ENCODE measurements at places on chromosomes 1 and 21.

GRCh38 chr21:17793246-17794123 is 25.7 kb downstream of the C21orf91 start:
- no peak for DNase-seq

DNA sequence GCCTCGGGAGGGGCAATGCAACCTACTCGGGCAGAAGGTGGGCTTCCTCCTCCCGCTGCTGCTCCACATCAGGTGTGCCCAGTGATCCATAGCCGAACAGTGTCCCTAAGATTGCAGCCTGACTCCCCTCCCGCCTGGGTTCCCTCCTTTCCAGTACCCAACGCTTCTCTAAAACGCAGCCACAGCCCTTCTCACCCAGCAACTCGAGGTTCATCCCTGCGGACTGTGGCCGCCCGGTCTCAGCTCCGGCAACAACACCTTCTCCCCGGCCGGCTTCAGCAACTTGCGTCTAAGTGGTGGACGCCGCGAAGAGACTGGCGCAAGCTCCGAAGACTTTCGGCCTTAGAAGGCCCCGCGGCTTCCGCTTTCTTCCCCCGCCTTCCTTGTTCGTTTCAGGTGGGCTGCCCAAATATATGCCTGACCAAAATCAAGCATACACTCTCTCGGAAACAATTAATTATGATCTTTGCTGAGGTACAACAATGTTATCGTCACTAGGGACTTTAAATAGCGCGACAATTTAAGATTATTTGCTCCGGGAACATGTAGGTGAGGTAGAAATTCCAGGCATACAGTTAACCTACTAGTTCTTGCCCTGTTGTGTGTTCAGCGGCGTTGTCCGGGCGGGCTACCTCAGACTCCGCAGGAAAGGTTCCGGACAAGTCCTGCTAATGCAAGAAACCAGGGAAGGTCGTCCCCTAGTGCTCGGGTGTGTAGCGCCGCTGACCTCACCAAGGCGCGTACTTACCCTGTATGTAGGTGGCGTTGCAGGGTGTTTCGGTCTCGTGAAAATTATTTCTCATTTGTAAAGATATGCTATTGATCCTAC is at the start of gene RBBP5:
Gene RBBP5 (minus strand): TSS at position 319 of the 829 bp plus-strand sequence. CDS start 105 bp downstream, at position 214.
- peak; percentile 90 for DNase-seq

DNA sequence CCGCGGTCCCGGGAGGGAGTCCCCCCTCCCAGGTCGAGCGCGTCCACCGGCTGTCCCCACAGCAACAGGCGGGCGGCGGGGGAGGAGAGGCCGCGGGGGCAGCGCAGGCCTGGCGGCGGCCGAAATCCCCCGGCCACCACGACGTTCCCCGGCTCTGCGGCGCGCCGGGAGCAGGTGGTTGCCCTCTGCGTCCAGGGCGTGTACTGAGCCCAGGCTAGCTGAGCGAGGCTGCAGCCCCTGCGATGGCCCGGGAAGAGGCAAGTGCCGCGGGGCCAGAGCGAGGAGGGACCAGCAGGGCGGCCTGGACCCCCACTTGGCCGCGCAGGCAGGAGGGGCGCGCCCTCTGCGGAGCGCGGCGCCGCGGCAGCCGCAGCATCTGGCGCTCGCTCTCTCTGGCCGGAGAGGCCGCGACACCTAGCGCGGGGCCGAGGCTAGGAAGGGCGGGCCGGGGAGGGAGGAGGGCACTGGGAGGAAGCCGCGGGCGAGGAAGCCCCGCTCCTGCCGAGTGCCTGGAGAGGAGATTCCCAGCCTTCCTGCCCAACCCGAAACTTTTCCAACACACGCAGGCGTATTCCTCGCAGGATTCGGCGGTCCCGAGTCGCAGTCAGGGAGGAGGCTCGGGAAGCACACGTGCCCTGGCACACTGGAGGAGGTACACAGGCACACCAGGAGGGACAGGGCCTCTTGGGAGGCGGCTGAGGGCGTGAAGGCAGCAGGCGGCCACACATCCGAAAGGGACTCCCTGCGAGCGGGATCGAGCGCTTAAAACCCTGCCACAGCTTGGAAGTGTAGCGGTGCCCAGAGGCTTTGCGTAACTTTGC is 4.9 kb upstream of the PROX1 start:
- DNase-seq: no peak

- DNase-seq: no peak
These were observed 52.1 kb downstream of the WDR3 start for GRCh38 chr1:117981455-117982192.

- DNase-seq: peak; percentile 47
These were observed 13.9 kb downstream of the NT5C1A start for GRCh38 chr1:39657923-39658485.

DNA sequence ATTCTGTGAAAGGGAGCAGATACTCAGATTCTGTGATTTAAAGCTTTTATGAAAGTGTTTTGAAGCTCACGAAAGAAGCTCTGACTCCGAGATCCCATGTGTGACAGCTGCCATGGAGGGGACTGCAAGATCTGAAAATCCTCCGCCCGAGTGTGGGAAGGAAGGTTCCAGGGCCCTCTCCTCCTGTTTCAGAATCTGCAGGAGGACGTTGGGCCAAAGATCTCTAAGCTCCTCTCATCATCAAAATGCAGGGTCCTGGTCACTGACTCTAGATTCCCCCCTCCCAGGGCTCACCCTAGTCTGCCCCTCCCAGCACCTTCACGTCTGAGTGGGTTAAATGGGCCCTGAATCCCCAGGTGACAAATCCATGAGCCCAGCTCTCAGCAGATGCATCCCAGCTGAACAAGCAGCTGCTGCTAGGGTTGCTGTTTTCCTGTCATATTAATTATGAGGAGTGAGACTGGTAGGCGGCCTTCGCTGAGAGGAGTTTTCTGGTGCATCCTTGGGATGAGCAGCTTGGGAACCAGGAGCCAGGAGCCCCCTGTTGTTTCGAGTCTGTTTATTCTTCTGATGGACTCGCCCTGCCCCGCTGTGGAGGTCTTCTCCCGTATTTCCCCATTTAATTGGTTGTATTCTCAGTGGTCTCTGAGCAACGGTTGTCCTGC is 402.0 kb downstream of the MATN1 start:
- DNase-seq: no peak

GRCh38 chr21:42146821-42147220 is 72.1 kb upstream of the ABCG1 start:
- DNase-seq: no peak

GRCh38 chr1:201899683-201900429 is 11.2 kb downstream of the SHISA4 start:
- no peak for DNase-seq

- no peak for DNase-seq
These were observed 125.2 kb downstream of the MAGI3 start for GRCh38 chr1:113515498-113515897.

DNA sequence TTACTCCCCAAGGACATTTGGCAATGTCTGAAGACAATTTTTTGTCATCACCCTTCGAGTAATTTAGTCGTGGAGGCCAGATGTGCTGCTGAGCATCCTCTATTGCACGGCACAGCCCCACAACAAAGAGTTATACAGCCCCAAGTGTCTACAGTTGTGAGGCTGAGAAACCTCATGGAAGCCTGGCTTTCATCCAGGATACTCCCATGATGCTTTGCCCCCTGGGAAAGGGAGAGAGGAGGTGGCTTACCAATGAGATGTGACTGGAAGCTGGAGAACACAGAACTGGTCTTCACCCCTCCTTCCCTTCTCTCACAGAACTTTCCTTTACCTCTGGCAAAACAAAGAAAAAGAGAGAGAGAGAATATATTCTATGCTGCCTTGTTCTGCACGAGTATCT is 150.9 kb upstream of the VAMP3 start:
- DNase-seq: no peak

GRCh38 chr1:11531314-11531870 is 52.4 kb downstream of the DISP3 start:
- DNase-seq: no peak

- no peak for DNase-seq
These were observed 97.8 kb downstream of the ZFYVE9 start for GRCh38 chr1:52239708-52240001.

DNA sequence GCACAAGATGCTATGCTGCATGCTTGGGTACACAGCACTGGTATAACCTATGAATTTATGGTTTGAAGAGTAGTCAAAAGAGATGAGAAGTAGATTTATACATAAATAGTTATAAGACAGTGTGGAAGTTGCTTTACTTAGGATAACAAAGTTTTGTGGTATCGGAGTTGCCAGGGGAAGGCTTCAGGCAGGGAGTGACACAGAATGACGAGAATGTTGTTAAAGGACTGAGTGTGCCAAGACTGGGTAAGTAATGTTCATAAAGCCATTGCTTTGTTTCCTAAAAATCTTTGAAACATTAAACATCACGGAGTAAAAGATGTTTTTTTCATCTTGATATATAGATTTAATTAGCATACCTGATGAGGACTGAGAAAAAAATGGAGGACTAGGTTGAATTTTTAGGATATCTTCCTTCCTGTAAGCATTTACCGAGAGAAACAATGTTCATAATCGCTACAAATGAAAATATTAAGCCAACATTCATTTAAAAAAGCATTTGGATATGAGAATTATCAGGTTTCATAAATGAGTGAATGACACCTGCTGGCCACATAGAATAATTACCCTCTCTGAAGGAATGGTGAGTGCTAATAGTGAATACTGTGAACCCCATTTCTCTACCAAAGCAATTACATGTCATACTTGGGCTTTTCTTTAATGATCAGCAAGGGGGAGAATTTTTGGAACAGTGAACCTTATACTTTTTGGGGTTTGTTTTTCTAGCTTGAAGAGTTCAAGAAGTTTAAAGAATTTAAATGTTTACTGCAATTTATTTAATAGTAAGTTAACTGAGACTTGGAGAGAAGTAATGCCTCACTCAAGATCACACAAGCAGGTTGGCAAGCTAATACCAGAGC is 28.4 kb downstream of the EXTL2 start:
- no peak for DNase-seq

GRCh38 chr1:54995013-54995760 is 3.5 kb upstream of the BSND start:
- no peak for DNase-seq

DNA sequence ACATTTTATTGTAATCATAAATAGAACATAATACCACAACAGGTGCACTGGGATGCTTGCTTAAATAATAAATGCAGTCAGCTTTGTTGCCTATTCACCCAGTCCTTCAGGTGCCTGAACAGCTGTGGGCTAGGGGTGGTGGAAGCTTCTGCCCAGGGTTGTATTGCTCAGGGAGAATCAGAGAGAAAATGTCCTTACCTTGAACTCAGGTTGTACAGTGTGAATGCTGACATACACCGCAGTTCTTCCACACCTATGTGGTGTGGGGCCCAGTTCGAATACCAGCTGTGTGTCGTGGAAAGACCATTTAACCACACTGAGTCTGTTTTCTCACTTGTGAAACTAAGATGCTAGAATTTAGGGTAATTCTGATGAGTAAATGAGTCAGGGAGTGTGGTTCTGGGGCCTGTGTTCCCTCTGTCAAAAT is 115.7 kb upstream of the ATP1A1 start:
- no peak for DNase-seq

- DNase-seq: no peak
These were observed 48.1 kb upstream of the FNBP1L start for GRCh38 chr1:93399781-93400180.

GRCh38 chr1:155777582-155777981 is 79.4 kb downstream of the GON4L start:
- no peak for DNase-seq

DNA sequence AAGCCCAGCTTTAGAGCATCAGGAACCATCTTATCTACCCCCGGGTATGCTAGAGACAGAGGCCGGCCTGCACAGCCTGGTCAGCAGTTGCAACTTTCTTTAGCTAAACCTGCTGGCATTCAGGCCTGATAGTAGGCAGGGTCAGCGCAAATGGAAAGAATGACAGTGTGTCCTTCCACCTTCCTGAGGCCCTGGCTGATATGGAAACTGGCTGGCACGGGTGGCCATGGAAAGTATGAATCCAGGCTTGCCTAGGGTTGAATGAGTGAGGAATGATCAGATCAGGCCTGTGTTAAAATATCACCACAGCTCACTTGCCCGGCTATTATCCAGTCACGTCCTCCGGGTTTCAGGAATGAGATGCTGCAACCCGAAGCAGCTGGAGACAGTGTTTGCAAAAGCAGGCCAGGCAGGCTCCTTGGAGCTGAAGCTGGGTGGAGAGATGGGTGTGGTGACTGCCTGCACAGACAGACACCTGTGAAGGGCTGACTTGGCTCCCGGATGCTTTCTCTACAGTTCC is 34.7 kb downstream of the RCAN1 start:
- no peak for DNase-seq

- DNase-seq: no peak
These were observed 8.4 kb upstream of the XKR8 start for GRCh38 chr1:27951396-27951795.

- no peak for DNase-seq
These were observed 82.6 kb downstream of the EVA1C start for GRCh38 chr21:32494934-32495709.

DNA sequence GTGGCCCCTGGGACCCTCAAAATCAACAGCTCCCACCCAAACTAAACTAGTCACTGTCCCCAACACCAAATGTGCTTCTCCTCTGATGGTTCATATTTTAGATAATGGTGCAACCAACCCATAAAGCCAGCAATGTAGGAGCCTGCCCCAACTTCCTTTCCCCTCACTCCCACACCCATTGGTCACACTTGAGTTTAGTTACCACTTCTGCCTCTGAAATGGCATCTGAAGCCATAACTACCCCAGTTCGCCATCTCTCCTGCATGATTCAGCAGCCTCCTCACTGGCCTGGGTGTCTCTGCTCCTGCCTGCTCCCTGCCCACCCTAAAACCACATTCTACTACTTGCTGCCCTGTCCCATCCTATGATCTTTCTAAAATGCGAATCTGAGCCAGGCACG is 3.4 kb upstream of the CDCP2 start:
- no peak for DNase-seq

Measured in effector CD4-positive, alpha-beta T cell (primary cell).